Activated T-cell treated with anti-CD3 and anti-CD28 coated beads, Interleukin-2, amount 50 U/mL, for 24 hours (primary cell): ENCODE measurements at places on chromosomes 16 and 17.

DNA sequence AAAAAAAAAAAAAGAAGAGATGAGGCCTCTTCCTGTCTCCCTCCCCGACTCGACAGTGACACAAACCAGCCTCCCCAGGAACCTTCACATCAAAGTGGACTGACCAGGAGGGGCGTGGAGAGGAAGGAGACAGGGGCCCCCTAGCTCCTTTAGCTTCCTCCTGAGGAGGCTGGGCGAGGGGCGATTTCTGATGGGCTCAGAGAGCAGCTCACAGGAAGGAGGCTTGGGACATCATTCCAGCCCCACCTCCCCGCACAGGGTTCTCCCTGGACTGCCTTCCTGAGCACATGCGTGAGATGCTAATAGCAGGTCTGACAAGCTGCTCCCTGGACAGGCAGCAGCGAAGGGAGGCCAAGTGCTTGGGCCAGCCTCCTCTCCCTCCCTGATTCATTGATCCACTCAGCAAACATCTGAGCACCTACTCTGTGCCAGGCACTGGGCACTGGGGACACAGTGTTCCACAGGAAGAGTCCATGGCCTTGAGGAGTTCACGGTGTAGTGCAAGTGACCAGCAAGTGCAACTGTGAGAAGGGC, 14.4 kb upstream of the DOK4 start:
- no peak overlapping the region for H3K4me3 ChIP-seq
- no peaks in the 10 kb centered on the region for H3K27me3 ChIP-seq
- peaks cover 9% of the 10 kb centered on the region for H3K4me1 ChIP-seq
- H3K36me3 ChIP-seq = no peaks in the 10 kb centered on the region
- H3K27ac ChIP-seq = no peak overlapping the region
- no peak for DNase-seq

DNA sequence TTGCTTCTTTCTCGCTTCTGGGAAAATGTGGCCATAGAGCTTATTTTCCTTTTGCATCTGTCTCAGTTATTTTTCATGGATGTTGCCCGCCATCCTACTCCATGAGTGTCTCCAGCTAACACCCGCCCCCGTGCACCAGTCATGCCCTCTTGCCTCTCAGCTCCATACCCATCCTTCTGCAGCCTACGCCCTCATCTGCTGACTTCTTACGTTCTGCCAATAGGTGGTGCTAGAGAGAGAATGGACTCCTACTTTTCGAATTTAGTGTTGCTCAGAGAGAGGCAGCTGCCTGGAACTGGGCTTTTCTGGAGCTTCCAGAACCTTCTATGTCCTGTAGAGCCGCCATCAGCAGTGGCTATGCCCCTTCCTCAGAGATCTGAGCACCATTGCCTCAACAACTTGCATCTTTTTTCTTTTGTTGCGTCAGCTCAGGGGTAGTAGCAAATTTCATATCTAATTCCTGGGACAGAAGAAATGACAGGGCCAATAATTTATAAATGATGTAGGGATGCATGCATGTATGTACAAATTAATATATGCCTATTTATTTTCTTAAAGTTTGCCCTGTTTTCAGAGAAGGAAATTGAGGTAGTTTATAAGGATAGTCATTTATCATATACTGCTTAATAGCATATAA, 119.7 kb upstream of the MYOCD start:
- H3K27me3 ChIP-seq = no peaks in the 10 kb centered on the region
- no peak overlapping the region for H3K27ac ChIP-seq
- H3K4me1 ChIP-seq = no peaks in the 10 kb centered on the region
- no peak for DNase-seq
- no peaks in the 10 kb centered on the region for H3K36me3 ChIP-seq

GRCh38 chr17:42895185-42895555, 5.4 kb upstream of the G6PC1 start:
- no peak overlapping the region for H3K4me3 ChIP-seq
- H3K4me1 ChIP-seq = peaks cover 2% of the 10 kb centered on the region
- H3K36me3 ChIP-seq = no peaks in the 10 kb centered on the region
- H3K27me3 ChIP-seq = peaks cover 48% of the 10 kb centered on the region
- H3K27ac ChIP-seq = no peak overlapping the region

GRCh38 chr17:61075988-61076387, 323.7 kb upstream of the TBX2 start:
- H3K4me3 ChIP-seq = no peak overlapping the region
- H3K36me3 ChIP-seq = peaks cover 15% of the 10 kb centered on the region
- peaks cover 3% of the 10 kb centered on the region for H3K4me1 ChIP-seq
- no peak overlapping the region for H3K27ac ChIP-seq
- no peaks in the 10 kb centered on the region for H3K27me3 ChIP-seq
- DNase-seq = no peak

DNA sequence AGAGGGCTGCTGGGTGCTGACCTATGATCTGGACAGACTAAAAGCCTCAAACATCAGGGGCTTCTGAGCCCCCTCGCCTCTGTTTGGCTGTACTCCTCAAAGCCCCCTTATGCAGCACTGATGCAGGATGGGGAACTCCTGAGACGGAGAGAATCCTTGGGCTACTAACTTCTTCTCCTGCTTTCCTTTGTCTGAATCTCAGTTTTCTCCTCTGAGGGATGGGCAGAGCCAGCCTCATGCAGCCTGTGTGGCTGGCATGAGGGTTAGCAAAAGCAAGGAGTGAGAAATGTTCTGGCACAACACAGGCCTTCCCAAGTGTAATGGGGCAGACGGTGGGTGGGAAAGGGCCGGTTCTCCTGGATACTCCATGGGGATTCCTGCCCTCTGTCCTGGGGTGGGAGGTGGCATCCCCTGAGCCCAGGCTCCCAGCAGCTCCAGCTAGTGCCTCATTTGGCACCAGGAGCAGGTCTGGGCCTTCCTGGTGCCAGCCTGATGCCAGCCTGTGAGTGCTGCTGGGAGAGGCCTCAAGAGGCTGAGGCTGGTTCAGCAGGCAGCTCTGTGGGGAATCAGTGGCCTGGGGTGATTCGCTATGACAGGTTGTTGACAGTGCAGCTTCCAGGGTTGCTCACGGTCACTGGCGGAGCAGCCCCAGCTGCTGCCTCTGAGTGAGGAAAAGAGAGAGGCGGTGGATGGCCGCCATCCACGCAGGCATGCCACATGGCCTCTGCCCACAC, 4.0 kb upstream of the BRD7 start:
- H3K4me3 ChIP-seq = no peak overlapping the region
- H3K27ac ChIP-seq = no peak overlapping the region
- no peaks in the 10 kb centered on the region for H3K27me3 ChIP-seq
- peaks cover 4% of the 10 kb centered on the region for H3K36me3 ChIP-seq

DNA sequence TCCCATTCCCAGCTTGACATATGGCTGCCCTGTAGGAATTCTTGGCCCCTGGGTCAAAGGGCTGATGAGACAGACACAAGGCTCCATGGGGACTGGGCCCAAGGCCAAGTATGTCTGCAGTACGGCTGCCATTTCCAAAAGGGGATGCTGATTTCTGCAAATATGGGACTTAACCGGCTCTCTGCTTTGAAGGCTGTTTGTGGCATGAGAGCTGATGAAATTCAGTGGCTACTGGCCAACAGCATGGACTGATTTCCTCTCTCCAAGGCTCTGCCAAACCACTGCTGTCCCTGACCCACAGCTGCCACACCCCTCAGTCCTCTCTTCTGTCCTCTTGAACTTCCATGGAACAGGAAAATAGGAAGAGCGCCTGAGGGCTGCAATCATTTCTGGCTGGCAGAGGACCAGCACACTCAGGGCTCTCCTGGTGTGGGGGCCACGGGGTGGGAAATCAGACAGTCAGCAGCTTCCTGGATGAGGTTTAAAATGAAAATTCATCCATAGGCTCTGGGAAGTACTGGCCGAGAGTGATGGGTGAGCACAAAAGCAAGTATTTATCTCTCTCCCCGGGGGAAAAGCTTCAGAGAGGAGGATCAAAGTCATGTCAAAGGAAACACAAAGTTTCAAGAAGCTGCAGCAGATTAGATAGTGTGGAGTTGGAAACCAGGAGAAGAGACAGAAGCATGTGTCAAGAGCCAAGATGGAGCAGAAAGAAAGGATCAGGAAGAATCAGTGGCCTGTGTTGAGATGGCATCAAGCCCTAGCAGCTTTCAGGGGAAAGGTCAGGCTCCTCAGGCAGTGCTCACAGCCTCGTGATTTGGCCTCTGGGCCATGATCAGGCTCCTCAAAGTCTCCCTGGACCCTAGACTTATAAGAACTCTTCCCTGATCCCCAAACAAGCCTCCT, 64.1 kb upstream of the SREBF1 start:
- DNase-seq = no peak
- H3K4me1 ChIP-seq = peaks cover 2% of the 10 kb centered on the region
- no peak overlapping the region for H3K27ac ChIP-seq
